ENCODE measurements at places on chromosomes 3 and 15. TPM values are rescaled to one million over a fixed set of nuclear protein-coding genes. Genes with fewer than 3 reads are reported as not detected.

Gene SERPINI2
- not detected for total RNA-seq

Gene PLXNA1
- total RNA-seq: 31.4 TPM

GRCh38 chr3:123202451-123202850 lies 708 bp downstream of the SEC22A start:
- H3K4me1 ChIP-seq: peaks cover 13% of the 10 kb centered on the region
- peak overlapping the region; percentile 86 for H3K4me3 ChIP-seq
- DNase-seq: no peak
- H3K27ac ChIP-seq: peak overlapping the region; percentile 90

GRCh38 chr3:46909535-46910161 lies 32.1 kb downstream of the PTH1R start:
- peaks cover 32% of the 10 kb centered on the region for H3K4me1 ChIP-seq
- no peaks in the 10 kb centered on the region for H3K27me3 ChIP-seq
- H3K4me3 ChIP-seq: no peak overlapping the region

DNA sequence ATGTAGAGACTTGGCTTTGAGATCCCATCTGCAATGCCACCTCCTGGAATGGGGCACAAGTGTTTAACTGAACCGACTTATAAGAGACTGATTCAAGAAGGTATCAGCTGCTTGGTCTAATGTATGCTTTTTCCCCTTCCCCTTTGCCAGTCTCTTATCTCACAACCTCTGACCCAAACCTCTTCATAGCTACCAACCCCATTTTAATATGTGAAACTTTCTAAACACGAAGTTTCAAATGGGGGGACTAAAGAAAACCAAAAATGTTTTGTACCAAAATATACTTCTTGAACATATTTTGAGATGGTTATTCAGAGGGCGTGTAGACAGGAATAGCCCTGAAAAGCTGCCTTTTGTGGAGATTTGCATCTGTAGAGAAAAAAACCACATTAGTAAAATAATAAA lies 73.1 kb downstream of the OXSM start:
- no peaks in the 10 kb centered on the region for H3K27me3 ChIP-seq
- no peak overlapping the region for H3K27ac ChIP-seq
- H3K36me3 ChIP-seq: no peaks in the 10 kb centered on the region
- no peak for DNase-seq
- no peak overlapping the region for H3K4me3 ChIP-seq

DNA sequence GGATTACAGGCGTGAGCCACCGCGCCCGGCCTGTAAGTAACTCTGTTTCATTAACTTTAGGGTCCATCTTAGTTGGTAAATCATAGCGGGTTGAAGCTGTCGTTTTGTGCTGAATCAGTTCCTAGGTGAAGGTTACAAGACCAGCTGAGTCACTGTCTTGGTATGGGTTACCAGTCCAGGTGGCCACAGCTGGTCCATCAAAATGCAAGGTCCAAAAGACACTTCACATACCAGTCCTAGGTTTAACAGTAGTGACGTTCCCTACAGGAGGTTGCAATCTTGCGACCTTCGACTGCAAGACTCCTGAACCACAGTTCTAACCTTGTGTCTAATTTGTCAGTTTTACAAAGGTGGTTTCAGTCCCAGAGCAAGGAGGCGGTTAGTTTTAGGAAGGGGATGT lies 160.1 kb upstream of the ATP10A start:
- H3K4me1 ChIP-seq: no peaks in the 10 kb centered on the region
- no peak overlapping the region for H3K4me3 ChIP-seq
- H3K36me3 ChIP-seq: no peaks in the 10 kb centered on the region
- H3K27ac ChIP-seq: no peak overlapping the region
- DNase-seq: no peak
- no peaks in the 10 kb centered on the region for H3K27me3 ChIP-seq
